Activated naive CD4-positive, alpha-beta T cell treated with anti-CD3 and anti-CD28 coated beads for 36 hours (primary cell): ENCODE measurements at places on chromosomes 4 and X. TPM values are rescaled to one million over a fixed set of nuclear protein-coding genes. Genes with fewer than 3 reads are reported as not detected.

Gene MEPE
- not detected for total RNA-seq

Gene RHOXF1
- not detected for total RNA-seq

Gene ZAR1
- total RNA-seq, result not detected

Gene GAGE12F
- not detected for total RNA-seq

Gene PDE5A
- 0.41 TPM for total RNA-seq
